LoVo (cell line): ENCODE measurements at places on chromosomes 11 and 22.

DNA sequence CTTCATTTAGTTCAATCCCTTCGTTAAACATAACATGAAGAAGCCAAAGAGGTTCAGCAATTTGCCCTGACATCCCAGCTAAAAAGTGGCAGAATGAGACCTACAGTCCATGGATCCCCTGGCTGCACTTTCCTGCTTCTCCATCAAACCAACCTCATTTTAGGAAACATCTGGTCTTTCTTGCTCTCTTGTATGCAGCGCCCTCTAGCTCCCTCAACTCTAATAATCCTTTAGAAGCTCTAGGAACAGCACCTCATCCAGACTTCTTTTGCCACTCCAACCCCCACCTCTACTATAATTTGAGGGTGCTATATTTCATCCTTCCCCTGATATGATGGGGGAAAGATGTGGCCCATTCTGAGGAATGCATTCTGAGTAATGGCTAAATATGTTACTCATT lies 7.4 kb downstream of the CNTF start:
- peak; percentile 11 for DNase-seq

DNA sequence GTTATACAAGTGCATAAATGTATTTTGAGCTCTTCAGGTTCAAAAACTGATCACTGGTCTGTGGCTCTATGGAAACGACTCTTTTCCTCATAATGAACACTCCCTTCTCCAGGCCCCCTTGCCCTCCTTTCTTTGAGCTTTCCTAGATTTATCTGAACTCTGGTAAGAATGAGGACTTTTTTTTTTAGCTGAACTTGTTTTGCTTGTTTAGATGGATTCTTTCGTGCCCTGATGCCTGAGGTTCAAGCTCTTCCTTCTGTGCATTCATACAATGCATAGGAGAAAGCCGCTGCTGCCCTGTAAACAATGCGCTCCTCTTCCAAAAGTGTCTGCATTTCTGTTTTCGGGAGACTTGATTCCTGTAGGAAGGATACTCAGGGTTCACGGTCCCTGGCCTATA lies 205.1 kb downstream of the TENM4 start:
- DNase-seq = no peak

DNA sequence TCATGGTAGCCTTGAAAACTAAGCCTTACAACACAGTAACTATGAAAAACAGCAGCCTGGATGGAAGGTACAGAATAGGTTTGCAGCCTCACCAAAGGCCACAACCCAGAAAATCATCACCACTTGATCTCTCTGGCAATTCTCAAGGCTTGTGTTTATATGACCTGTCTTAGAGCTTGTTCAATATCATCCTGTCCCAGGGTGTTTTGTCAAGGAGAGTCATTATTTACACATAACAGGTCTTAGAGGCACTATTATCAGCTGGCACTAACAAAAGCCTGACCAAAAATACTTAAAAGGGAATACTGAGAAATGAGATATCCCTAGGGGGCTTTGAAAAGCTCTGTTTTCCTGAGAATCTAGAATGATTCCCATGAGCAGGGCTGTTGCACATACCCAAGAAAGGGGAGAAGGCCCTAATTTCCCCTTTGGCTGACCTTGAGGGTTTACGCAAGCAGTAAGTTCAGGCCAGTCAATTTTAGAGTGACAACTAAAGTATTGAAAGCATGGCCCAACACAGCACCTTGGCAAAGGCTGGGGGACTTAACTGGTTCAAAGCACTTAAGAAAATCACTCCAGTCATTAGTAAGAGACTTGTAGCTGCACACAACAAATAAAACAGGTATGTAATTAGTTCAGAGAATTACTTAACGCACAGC lies 7.9 kb downstream of the SC5D start:
- DNase-seq = no peak

DNA sequence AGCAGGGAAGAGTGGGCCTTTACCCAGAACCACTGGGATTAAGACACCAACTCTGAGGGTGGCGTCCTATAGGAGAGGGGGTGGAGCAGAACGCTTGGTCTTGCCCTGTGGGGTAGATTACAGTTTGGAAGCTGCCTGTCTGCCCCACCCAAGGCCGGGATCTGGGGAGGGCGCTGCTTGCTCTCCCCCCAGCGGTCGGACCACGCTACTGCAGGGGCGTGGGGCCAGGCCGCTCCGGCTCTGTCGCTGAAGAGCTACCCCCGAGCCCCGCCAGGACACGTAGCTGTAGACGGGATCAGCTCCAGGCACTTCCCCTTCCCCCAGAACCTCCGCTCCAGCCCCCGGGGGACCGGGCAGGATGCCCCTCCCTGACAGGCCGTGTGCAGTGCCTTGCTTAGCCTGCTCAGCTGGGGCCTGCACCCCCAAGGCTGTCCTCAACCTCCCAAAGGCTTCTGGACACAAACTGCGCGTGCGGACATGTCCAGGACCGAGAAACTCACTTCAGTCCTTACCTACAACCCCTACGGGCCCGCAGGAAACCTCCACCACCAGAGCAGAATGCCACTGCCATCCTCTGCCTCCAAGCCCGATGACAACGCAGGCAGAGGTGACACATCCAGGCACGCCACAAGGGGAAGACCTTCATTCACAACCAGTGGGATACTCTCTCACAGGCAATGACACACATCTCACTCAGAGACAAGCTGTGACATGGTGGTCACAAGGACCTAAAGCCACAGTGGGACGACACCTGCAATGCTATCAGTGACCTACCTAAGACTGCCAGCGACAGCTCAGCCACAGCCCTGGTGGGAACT lies 3.6 kb downstream of the AHNAK start:
- DNase-seq = peak; percentile 69

GRCh38 chr11:131077340-131077739 lies 161.1 kb upstream of the SNX19 start:
- DNase-seq = no peak

DNA sequence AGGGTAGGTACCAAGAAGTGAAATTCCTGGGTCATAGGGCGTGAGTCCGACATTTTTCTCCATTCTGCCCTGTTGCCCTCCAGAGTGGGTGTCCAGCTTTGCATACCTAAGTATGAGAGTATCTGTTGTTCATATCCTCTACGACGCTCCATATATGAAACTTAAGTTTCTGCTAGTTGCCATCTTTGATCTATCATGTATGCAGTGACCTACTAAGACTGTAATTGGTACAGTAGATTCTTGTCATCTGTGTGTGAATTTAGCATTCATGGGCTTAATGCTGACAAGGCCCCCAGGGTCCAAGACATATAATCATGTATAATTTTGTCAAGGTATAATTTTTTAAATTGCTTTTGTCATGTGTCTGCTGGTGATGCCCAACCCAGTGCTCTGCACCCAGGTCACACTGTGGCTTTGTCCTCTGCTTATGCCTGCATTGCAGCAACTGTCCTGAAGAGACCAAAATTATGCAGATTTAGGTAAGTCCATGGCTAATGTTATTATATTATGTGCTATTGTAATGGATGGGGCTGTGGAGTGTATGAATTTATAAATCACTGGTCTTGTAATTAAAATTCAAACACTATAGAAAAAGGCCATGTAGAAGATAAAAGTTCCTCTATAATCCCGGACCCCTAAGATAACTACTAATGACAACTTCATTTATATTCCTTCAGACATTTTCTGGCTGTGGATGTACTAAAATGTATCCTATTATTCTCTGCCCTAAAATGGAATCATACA lies 12.2 kb downstream of the NEAT1 start:
- DNase-seq = no peak

- no peak for DNase-seq
Measured at GRCh38 chr11:74820763-74821162, 72.1 kb downstream of the RNF169 start.

DNA sequence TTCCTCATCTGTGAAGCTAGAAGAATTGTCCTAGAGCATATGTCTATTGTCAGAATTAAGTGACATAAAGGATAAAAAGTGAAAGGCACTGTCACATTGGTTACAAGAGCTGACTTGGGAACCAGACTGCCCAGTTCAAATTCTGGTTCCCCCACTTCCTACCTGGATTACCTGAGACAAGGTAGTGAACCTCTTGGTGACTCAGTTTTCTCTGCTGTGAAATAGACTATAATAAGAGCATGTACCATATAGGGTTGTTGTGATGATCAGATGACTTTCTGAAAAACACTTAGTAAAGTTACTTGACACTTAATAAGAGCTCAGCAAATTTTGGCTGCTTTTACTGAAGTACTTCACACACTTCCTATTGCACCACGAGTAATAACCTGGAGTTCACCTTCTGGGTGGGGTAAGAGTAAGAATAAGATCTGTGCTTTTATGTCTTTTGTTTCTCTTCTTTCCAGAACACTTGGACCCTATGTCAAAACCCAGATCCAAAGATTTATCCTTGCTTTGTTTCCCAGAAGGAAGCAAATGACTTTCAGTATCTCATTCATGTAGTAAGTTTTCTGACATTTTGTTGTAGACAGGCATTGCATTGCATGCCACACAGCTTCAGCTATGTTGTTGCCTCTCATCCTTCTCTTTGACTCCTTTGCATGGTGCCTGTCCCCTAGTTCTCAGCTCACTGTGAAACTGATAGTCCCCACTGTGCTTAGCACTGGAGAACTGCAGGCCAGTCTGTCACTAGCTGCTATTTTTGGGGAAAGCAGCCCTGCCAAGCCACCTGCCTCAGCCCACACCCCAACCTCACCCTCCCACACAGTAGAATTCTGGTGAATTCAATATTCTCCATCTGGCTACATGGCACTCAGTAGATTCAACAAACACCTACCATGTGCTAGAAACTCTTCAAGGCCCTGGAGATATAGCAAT lies 121.8 kb upstream of the POU2AF2 start:
- no peak for DNase-seq

DNA sequence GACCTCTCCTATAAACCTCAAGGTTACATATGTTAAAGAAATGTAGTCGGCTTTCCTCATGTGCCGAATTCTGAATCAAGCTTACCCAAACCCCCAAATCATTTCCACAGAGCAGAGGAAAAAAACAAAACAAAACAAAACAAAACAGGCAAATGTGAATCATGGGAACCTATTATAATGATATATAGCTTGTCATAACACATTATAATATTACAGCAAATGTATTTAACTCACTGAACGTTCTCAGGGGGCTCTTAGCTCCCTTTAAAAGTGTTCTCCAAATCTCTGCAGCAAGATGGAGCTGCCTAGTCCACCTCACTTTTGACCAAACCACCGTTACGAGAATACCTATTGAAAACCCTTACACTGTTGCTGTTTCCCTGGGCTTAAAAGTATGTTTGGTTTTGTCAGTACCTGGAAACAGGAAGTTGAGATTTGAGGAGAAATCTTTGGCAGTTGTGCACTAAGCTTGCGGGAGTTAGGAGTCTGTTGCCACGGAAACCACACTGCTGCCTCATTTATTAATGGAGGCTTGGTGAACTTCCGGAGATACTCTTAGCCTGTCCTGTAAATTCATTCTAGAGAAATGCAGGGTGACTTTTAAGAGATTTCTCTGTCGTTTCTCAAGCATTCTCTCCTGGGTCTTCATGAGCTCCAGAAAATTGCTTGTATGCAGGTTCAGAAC lies 167.0 kb upstream of the RASSF10 start:
- no peak for DNase-seq

- no peak for DNase-seq
Measured at GRCh38 chr11:115941481-115941993, 437.3 kb upstream of the CADM1 start.

DNA sequence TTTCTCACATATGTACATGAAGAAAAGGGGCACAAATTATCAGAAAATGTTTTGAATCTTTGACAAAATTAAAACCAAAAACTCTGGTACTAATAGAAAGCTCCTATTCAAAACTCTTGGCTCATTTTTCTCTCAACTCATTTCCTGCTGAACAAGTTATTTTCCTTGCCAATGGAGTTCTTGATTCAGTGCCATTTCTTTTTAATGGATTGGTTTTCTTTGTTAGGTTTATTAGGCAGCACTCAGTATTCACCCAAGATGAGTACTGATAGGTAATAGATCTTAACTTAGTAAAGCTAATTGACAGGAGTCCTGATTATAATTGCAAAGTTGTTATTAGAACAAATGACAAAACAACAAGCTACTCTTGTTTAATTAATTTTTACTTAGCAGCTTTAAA lies 279.4 kb upstream of the PDGFD start:
- no peak for DNase-seq

DNA sequence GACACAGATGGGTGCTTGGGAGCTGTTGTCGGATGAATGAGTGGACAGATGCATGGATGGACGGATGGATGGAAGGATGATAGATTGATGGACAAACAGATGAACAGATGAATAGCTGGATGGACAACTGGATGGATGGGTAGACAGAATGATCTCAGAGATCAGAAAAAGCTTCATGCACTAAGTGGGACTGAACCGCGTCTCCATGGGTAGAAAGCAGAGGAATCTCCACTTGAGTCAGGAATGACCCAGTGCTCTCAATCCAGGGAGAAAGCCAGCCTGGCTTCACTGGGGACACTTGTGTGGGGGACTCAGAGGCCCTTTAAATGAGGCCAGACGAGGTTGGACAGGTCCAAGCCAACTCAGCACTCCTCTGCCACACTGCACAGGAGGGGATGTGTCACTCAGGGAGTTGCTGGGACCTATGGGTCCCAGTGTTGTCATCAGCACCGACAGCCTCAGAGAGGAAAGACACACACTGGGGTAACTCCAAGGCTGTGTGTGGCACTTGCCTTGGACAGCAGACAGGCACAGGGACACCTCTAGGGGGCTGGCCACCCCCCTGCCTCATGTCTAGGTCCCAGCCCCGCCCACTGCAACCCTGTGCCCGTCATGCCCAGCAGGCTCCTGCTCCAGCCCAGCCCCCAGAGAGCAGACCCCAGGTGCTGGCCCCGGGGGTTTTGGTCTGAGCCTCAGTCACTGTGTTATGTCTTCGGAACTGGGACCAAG lies 5.6 kb downstream of the IGLL5 start:
- DNase-seq = no peak

DNA sequence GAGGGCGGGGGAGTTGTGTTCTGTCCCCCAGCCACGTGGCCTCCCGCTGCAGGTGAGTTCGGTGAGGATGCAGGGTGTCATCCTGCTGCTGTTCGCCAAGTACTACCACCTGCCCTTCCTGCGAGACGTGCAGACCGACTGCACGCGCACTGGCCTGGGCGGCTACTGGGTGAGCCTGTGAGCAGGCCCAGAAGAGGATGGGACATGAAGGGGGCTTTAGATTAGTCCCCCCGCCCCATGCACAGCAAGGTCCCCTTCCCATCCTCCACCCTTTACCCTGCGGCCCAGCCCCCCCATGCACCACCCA lies 4.1 kb downstream of the INPP5J start:
- DNase-seq = no peak

GRCh38 chr11:62652161-62653006 lies 718 bp downstream of the INTS5 start:
- no peak for DNase-seq

DNA sequence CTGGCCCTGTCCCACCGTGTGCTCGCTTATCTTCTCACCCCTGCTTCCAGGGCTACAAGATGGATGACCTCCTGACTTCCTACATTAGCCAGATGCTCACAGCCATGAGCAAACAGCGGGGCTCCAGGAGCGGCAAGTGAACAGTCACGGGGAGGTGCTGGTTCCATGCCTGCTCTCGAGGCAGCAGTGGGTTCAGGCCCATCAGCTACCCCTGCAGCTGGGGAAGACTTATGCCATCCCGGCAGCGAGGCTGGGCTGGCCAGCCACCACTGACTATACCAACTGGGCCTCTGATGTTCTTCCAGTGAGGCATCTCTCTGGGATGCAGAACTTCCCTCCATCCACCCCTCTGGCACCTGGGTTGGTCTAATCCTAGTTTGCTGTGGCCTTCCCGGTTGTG lies 86.5 kb downstream of the MYO7A start:
- DNase-seq = no peak
